ENCODE measurements at places on chromosomes 16 and 17.

GRCh38 chr16:70349783-70350182, 3.1 kb downstream of the DDX19A start:
- no peak for DNase-seq

- DNase-seq, result no peak
Measured at GRCh38 chr16:23408823-23409298, 44.1 kb downstream of the COG7 start.

DNA sequence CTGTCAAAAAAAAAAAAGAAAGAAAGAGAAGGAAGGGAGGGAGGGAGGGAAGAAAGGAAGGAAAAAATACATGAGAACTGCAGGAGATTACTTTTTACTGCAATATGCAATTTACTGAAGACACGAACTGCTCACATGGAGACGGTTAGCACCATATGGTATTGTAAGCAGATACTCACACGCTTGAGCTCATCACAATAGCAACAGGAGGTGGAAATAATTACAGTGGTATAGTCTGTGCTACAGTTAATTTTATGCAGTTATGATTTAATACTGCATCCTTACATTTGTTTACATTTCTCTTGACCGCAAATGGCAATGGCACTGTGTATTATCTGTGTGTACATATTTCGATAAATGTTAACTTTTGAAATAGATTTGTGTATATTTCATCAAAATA, 21.4 kb upstream of the SLC46A1 start:
- no peak for DNase-seq

GRCh38 chr16:72908362-72909167, 139.4 kb downstream of the ZFHX3 start:
- no peak for DNase-seq

DNA sequence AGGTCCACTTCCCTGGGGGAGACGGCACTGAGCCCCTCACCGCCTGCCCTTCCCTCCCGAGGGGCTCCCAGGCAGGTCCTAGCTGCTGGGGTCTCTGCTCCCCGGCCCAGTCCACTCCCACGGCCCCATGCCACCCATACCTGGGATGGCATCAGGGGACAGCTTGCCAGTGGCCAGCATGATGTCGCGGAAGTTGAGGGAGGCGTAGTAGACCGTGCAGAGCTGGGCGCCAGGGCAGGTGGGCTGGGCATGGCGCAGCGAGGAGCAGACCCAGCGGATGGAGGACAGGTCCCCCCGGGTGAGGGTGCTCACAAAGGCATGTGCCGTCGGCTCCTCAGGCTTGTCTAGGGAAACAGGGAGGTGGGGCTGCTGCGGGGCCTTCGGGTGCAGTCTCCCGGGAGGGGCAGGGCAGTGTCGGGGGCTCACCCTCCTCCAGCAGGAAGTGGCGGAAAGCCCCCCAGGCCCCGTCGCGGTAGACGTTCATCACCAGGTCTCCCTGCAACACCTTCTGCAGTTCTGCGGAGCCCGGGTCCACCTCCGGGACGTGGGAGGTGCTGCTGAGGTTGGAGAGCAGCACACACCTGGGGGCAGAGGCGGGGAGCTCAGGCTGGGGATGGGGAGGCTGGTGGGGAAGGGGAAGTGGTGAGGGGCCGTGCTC, 13.5 kb downstream of the FASN start:
- no peak for DNase-seq

- no peak for DNase-seq
Measured at GRCh38 chr17:54324813-54325212, 502.1 kb downstream of the KIF2B start.

Data from GM20000 (cell line).